ENCODE measurements at places on chromosomes 2 and 18.

GRCh38 chr18:70998490-70998889, 709.6 kb downstream of the SOCS6 start:
- DNase-seq = no peak

GRCh38 chr2:2826621-2827020, 495.5 kb upstream of the MYT1L start:
- DNase-seq = no peak

- DNase-seq = no peak
Measured at GRCh38 chr2:83742117-83742782, 716.8 kb downstream of the SUCLG1 start.

- DNase-seq = no peak
Measured at GRCh38 chr2:137910641-137911040, 53.6 kb upstream of the HNMT start.

DNA sequence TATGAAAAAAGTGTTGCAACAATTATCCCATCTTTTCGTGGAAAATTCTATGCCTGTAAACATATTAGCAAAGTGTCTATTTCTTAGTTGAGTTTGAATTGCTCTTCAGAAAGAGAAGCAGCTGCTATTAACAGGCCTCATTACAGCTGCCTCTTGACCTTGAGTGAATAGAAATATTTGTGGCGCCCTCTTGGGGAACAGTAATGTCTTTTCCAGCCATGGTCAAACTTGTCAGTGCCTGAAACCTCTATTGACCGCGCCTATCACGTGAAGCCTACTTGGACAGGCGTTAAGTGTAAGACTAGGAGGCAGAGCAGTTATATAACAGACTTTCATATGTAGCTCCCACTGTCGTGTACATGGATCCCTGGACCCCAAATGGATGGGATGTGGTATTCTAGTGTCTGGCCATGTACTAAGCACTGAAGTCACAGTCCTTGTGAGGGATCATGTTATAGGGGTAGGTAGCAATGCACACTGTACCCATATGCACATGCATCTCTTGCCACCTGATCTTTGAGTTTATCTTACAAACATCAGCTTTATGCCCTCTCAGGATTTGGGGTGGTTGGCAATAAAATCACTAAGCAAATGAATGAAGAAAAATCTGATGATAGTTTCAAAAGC, 245.0 kb downstream of the PTGR3 start:
- DNase-seq = no peak

DNA sequence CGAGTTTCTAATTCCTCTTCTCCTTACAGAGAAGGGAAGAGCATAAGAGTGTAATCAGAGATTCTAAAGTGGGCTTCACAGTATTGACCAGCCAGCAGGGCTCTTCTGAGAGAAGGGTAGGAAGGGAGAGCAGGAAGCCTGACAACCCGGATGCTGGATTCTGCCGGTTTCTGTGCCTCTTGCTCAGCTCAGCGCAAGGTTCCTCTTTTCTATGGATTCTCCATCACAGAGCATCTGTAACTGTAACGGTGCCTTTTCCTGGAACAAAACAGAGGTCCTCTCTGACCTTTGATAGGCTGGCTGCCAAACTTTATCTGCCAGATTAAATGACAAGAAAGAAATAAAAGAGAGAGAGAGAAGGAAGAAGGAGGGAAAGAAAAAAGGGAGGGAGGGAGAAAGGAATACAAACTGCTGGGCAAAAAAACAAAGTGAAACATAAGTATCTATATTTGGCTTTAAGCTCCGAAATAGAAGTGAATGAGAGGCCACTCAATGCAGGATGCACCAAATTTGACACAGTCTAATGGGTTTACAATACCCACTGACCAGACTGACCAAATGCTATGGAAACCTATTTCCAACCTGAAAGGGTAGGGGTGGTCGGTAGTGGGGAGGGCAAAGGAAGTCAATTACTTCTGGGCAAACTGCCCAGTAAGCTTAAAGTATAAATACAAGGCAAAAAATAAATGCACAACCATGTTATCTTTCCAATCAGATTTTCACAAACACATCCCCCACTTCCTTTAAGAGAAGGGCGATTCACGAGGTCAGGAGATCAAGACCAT, 59.2 kb downstream of the PIEZO2 start:
- DNase-seq = no peak

DNA sequence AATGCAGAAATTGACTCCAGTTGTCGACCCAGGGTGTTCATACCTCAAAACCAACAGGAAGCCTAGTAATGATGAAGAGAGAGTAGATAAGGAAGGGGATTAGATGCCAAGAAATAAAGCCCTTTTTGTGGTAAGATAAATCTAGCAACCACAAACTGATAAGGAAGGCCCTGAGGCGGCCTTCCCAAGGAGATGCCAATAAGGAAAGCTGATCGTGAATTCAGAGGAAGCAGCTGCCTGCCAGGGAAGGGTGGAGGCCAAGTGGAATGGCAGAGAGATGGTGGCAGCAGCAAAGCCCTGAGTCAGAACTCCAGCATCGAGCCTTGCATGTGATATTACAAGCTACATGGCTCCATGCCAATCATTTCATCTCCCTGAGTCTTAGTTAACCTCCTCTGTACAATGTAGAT, 126.3 kb downstream of the IRS1 start:
- no peak for DNase-seq

DNA sequence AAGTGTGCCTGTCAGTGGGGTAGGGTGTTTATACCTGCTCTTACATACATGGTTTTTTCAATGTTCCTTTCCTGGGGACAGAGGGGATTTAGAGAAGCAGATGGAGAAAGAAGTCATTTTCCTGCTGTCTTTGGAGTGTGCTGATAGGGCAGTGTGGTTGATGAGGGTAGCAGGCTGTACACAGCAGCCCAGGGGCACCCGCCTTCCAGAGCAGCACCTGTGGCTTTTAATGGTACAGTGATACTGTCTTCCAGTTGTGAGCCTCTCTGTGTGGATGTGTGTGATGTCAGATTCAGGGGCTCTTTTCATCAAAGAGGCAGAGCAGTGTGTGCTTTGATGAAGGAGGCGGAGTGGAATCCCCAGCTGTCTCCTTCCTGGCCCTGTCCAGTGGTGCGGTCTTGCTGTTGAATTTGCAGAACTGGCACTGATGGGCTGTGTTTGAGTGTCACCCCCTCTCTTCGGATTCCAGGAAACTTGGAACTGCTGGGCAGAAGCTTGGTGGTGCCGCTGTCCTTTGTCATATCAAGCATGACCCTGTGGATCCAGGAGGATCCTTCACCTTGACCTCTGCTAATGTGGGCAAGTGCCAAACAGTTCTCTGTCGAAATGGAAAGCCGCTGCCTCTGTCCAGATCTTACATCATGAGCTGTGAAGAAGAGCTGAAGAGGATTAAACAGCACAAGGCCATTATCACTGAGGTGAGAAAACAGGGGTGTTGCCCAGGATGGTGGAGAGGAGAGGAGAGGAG, 259.8 kb downstream of the PHLPP1 start:
- DNase-seq = no peak

GRCh38 chr2:219406861-219407230, 11.3 kb upstream of the DES start:
- no peak for DNase-seq

DNA sequence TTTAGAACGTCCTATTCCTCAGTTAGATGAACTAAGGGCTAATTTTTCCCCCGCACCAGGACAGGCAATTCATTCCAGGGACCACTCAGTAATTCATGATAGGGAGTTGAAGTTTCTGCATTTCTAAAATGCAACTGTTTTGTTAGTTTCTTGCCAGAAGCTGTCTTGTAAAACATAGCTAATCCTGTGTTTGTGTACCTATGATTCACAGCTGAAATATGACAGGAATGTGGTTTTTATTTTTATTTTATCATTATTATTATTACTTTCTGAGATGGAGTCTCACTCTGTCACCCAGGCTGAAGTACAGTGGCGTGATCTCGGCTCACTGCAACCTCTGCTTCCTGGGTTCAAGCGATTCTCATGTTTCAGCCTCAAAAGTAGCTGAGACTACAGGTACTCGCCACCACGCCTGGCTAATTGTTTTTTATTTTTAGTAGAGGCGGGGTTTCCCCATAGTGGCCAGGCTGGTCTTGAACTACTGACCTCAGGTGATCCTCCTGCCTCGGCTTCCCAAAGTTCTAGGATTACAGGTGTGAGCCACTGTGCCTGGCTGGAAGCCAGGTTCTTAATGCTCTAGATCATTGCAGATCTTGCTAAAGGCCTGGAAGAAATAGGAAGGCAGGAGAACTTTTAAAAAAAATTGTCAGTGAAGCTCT, 154.8 kb upstream of the FHL2 start:
- no peak for DNase-seq

DNA sequence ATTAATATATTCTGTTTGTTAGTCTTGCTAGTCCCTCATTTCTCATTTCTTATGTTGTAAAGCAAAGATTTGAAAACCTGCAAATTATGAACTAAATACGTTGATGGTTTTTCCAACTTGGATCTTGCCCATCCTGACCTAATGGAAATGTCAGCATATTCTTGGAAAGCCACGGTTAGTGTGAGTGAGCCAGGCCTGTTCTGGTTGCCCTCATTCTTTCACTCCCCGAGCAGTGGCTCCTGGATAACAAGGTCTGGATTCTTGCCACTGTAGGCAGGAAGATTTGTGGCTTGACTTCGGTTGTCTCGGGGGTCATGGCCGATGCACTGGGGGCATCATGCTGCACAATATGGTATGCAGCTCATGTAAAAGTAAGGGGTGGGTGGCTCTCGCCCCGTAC, 359.1 kb downstream of the MEIS1 start:
- DNase-seq = no peak

- no peak for DNase-seq
Measured at GRCh38 chr2:182852090-182852489, 14.3 kb downstream of the FRZB start.
